ENCODE measurements at places on chromosomes 4 and X.

GRCh38 chr4:40562208-40562607 lies 67.5 kb downstream of the RBM47 start:
- DNase-seq, result no peak

- DNase-seq, result no peak
These were observed 25.6 kb upstream of the C4orf17 start for GRCh38 chr4:99485212-99485611.

DNA sequence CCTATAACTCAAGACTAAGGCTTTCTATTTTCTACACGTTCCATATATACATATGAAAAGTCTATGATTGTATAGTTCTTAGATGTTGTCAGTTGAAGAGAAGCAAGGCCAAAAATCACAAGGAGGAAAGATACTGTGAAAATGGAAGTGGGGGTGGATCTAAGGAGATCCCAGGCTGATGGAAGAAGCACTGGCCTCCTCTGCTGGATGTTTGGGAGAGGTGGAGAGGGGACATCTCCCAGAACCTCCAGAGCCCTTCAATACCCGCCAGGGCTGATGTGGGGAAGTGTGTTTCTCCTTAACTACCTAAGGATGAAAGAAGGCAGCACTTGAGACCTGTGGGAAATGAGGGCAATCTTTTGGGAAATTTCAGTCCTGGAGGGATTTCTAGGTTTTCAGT lies 67.4 kb downstream of the RASGEF1B start:
- DNase-seq, result no peak

DNA sequence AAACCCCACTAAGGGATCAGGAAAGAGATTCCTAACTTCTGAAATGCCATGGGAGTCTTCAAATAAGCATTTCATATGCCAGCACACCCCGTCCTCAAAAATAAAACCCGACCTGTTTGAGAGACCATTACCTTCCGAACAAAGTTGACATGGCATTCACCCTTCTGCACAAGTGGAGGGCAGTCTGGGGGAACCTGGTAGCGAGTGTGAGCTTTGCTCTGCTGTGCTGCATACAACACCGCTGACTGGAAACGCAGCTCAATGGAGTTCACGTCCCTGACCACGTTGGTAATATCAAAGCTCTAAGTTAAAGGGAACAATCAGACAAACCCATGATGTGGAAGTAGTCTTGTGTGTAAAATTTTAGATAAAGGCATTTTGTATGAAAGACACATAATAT lies 38.0 kb downstream of the MANBA start:
- DNase-seq, result no peak

- DNase-seq, result no peak
These were observed 31.7 kb downstream of the AP1S2 start for GRCh38 chrX:15822922-15823321.

GRCh38 chrX:39577206-39577984 lies 520.4 kb downstream of the BCOR start:
- DNase-seq, result no peak

DNA sequence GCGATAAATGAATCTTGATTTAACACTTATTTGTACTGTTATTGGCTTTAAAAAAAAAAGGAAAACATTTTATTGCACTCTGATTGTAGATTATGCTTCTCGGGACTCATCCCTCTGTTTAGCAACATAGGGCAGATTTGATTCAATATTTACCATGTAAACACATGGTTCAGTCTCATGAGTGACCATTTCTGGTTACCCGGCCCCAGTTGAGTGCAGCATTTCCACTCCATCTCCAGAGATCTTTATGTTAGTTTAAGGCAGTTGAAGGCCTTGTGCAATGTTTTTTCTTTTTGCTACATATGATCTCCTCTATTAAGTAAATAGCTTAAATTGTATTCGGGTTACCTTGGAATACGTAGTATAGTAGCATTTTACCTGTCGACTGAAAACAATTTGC lies 143.3 kb upstream of the RPS6KA3 start:
- DNase-seq, result no peak

- no peak for DNase-seq
These were observed 27.4 kb upstream of the SOD3 start for GRCh38 chr4:24768006-24768405.

- DNase-seq, result no peak
These were observed 33.3 kb upstream of the RBBP7 start for GRCh38 chrX:16903274-16904022.

DNA sequence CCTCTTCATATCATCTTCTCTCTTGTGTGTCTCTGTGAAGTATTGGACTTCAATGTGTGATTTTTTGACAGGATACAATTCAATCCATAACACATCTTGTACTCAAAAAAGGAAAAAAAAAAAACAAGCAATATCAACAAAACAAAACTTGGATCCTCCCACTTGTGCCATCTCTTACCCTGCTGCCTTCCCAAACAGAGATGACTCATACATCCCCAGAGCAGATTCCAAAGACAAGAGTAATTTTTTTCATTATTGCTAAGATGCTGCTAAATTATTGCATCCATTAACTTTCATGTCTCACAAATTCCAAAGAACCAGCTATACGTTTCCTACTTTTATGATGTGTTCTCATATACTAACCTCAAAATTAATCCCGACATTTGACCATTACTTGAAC lies 479.2 kb downstream of the GBA3 start:
- no peak for DNase-seq

GRCh38 chr4:151882072-151882803 lies 121.4 kb upstream of the GATB start:
- no peak for DNase-seq

DNA sequence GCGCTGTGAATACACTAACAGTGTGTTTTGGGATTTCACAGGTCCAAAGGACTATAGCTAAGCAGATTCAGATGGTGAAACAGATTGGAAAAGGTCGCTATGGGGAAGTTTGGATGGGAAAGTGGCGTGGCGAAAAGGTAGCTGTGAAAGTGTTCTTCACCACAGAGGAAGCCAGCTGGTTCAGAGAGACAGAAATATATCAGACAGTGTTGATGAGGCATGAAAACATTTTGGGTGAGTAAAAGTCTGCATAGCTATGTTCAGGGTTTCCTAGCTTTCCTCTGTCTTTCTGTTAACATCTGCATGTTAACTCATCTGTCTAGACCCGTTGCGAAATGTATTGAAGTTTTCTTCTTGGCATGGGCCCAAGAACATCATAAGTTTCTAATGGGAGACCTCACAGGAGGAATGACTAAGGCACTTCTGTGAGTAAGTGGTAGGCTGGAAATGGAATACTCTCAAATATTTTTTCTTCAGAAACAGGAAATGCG lies 372.1 kb downstream of the BMPR1B start:
- DNase-seq, result no peak

- no peak for DNase-seq
These were observed 55.3 kb downstream of the MANBA start for GRCh38 chr4:102705391-102705935.

DNA sequence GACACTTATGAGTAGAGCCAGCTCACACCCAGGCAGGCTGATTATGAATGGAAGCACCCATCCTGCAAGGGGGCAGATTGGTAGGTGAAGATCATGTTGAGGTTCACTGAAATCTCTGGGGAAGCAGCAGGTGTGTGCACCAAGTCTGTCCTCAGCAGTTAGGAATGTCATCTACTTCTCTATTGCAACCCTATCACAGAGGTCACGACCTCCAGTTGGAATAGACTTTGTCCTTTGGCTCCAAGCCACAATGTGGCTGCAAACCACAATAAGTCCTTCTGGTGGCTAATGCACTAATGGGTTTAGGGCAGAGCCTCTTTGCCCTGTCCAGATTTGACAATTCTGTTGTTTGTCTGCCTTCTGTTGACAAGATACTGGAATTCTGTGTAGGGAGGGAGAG lies 1056.7 kb downstream of the PCDH19 start:
- no peak for DNase-seq

GRCh38 chr4:17636696-17637622 lies 22.5 kb downstream of the MED28 start:
- peak; percentile 34 for DNase-seq

GRCh38 chr4:47465004-47465403 lies 1.5 kb upstream of the COMMD8 start:
- no peak for DNase-seq

- no peak for DNase-seq
These were observed 78.4 kb downstream of the PLS3 start for GRCh38 chrX:115639334-115639880.

DNA sequence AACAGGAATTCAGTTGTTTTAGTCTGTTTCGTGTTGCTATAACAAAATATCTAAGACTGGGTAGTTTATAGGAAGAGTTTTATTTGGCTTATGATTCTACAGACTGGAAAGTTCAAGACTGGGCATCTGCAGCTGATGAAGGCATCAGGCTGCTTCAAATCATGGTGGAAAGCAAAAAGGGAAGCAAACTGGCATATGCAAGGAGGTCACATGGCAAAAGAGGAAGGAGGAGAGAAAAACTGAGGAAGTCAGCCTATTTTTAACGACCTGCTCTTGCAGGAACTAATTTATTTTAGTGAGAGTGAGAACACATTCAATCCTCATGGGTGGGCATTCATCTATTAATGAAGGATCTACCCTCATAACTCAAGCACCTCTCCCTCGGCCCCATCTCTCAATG lies 363.1 kb upstream of the HS3ST1 start:
- no peak for DNase-seq
